Activated T-helper 9 cell treated with anti-CD3 and anti-CD28 coated beads, Interleukin-2, amount 50 U/mL, for 16 hours (primary cell): ENCODE measurements at places on chromosomes 7 and 10.

DNA sequence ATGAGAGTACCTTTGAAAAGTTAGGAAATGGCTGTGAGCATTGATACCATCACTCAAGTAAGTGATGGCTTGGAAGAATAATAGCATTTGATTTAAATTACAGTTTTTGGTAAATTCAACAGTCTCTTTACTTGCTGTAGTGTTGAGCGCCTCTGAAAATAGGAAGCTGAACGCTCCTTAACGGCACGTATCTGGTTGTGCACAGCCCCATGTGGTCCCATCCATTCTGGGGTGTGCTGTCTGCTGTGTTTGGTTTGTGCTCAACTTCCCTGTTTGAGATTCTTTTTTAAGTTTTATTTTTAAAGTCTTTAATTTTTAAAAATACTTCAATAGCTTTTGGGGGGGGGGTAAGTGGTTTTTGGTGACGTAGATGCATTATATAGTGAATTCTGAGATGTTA lies 51.5 kb downstream of the DNAJB6 start:
- no peak for DNase-seq

DNA sequence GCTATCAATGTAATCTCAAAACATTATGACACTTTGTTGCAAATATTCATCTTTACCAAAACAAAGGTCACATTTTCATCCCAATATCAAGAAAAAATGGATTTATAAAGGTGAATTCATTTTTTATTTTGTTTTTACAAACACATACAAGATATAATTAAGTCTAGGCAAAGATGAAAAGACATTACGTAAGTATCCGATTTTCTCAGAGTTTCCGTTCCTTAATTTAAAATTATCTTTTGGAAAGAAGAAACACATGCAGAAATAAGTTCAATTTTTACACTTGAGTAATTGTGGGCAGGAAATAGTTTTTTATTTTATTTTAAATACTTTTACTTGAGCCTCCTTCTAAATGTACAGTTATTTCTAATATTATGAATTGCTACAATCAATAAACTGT lies 24.6 kb downstream of the RTKN2 start:
- DNase-seq, result no peak

DNA sequence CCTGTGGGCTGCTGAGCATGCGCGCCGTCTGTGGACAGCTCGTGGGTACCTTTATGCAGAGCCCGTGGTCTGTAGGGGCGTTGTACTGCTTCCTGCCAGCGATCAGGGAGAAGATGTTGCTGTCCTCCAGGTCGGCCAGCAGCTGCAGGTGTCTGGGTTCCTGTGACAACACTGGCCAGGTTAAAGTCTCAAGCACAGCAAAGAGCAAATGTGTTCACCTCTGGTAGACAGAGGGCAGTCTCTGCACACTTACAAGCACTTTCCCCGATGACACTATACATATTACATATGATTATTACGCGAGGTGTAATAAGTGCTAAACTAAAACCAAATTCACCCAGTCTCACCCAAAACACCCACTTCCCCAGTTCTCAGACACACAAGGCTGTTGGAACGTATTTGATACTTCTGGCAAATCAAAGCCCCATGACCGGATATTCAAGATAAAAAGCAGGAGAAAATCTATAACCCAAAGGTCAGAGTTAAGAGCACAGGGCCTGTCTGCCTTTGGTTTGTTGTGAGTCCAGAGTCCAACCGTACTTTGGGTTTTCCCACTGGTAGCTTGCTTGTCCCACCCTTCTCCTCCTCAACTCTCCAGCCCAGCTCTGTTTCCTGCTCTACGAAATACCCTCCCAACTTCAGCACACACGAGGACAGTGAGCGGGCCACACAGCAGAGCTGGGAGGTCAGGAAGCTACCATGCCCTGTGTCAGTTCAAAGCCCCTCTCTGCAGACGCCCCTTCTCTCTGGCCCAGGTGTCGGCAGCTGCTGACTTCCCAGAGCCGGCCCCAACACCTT lies 49.7 kb upstream of the DDC start:
- DNase-seq, result no peak

- no peak for DNase-seq
These were observed 218.6 kb downstream of the THSD7A start for GRCh38 chr7:11613292-11613930.

DNA sequence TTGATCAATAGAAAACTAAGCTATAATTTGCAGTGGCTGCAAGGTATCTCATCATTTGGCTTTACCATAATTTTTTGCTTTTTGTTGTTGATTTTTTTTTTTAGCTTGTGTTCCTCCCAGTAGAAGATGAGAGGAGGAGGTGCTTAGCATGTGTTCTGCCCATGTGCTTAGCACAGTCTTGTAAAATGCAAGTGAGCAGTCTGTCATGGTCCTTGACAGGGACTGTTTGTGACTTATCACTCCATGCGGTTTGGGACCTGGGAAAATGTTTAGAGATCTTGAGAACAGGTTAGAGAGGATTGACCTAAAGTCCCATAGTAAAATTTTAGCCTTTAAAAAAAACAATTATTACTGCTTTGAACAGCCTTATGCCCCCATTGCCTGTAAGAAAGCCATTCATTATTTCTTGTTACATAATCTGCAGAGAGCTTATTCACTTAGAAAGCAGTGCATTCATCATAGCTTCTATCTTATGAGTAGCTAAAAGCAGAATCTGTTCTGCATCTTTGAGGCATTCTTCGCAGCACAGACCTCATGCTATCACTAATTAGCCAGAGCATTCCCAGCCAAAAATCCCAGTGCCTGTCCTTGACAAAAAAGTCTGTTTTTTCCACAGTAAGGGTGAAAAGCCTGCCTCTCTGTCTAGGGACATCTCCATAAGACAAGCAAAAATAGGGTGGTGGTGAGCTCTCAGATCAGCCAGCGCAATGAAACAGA lies 748.7 kb upstream of the GALNT17 start:
- DNase-seq, result no peak

DNA sequence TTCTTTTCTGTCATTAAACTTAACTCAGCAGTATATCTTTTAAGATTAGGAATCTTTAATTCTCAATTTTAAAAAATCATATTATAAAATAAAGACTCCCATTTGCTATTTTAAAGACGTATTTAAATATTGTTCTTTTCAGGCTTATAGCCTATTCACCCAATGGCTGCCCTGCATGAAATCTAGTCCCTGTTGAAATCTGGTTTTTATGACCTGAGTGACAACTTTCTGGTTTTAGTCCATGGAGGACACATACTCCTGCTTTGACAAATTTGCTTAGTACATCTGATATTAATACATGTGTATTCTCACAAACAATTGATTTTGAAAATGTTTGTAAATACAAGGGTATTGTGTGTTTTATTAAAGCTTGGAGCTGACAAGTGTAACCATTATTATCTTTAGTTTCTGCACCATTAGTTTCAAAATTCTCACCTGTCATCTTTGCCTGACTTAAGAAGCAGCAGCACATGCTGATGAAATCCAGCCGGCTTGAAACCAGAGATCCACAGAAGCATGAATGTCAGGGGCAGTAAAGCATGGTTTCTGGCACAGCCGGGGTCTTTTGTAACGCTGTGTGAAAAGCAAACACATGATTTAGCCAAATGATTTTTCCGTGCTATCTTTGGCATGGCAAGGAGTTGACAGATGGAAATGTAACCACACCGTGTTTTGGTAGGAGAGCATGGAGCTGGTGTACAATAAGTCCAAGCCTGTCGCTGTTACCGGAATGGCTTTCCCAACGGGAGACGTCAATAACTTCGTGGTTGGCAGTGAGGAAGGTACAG lies 262.8 kb downstream of the DYNC1I1 start:
- no peak for DNase-seq

DNA sequence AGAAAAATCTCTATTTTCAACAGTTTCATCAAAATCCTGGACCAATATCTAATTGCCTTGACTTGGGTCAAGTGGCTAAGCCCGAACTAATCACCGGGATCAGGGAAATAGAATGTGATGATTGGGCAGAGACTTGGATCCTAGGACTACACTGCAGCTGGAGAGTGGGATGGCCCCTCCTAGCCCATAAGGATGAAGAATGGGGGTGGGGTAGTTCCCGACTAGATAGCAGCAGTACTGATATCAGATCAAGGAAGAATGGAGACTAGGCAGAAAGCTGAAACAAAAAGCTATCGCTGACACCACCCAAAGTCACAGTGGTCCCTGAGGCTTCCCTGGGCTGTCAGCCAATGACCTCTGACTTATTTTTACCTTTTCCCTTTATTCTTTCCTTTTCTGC lies 160.4 kb upstream of the PHYHIPL start:
- DNase-seq, result no peak

DNA sequence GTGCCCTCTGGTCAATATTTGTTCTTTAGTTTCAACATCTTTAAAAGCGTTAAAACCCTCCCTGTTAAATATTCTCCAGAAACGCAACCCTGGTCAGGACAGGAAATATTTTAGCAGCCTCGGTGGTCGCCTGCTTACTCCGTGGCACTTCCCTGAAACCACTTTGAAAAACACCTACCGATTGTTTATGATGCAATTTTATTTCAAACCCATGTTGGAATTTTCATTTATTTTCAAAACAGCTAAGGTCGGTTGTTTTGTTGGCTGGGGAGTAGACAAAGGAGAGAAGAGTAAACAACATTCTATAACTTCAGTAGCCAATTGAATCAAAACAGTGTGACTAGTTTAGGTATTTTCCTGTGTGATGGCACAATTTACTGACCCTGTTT lies 733 bp upstream of the RBP4 start:
- no peak for DNase-seq

GRCh38 chr10:129676014-129676413 lies 209.0 kb downstream of the MGMT start:
- no peak for DNase-seq

DNA sequence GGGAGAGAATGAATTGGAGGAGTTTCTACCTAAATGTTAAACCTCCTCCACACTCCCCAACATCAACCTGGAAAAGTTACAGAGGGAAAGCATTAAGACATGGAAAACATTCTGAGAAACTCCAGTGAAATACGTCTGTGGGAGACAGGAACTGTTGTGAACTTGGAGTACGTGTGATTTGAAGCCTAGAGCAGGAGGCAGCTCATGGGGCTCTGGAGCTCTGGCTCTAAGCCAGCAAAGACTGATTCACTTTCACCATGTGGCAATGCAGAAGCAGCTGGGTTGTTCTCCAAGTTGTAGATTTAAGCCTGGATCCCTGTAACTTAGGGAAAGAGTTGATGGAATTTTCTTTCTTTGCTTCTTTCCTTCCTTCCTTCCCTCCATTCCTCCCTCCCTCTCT lies 503.2 kb downstream of the NRG3 start:
- no peak for DNase-seq

GRCh38 chr7:23105086-23105643 lies 420 bp upstream of the KLHL7 start:
- no peak for DNase-seq

DNA sequence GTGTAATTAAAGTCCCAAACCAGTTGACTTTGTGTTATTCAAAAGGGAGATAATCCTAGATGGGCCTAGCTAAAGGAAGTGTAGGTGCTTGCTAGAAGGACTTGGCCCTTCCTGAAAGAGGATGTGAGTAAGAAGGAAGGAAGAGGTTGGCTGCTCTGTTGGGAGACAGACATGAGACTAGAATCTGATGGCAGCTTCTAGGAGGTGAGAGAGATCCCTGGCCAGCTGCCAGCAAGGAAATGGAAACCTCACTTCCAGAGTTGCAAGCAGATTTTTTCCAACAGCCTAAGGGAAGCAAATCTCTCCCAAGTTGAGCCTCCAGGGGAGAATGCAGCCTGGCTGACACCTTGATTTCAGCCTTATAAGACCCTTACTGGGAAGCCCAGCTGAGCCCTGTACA lies 368.4 kb upstream of the ZMIZ1 start:
- no peak for DNase-seq

DNA sequence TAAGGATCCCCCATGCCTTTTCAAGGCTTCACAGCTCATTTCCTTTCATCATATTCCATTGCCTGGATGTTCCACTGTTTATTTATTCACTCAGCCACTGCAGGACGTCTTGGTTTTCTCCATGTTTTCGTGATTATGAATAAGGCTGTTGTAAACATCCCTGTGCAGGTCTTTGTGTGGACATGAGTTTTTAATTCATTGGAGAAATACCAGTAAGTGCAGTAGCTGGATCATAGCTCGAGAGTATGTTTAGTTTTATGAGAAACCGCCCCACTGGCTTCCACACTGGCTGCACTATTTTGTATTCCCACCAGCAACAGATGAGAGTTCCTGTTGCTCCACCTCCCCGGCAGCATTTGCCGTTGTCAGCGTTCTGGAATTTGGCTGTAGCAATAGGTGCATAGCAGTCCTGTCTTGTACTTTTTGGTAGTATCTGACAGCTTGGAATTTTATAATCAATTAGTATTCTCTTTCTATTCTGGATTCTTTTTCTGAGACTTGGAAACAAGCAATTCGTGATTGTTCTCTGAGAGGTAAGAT lies 269.9 kb upstream of the PITRM1 start:
- no peak for DNase-seq

GRCh38 chr10:18879284-18879683 lies 169.3 kb upstream of the MALRD1 start:
- no peak for DNase-seq

- DNase-seq, result no peak
These were observed 256.3 kb upstream of the MINDY3 start for GRCh38 chr10:16116404-16117304.

GRCh38 chr10:70499836-70500167 lies 21.2 kb downstream of the PALD1 start:
- no peak for DNase-seq

GRCh38 chr7:103576641-103577040 lies 130.6 kb upstream of the SLC26A5 start:
- no peak for DNase-seq

DNA sequence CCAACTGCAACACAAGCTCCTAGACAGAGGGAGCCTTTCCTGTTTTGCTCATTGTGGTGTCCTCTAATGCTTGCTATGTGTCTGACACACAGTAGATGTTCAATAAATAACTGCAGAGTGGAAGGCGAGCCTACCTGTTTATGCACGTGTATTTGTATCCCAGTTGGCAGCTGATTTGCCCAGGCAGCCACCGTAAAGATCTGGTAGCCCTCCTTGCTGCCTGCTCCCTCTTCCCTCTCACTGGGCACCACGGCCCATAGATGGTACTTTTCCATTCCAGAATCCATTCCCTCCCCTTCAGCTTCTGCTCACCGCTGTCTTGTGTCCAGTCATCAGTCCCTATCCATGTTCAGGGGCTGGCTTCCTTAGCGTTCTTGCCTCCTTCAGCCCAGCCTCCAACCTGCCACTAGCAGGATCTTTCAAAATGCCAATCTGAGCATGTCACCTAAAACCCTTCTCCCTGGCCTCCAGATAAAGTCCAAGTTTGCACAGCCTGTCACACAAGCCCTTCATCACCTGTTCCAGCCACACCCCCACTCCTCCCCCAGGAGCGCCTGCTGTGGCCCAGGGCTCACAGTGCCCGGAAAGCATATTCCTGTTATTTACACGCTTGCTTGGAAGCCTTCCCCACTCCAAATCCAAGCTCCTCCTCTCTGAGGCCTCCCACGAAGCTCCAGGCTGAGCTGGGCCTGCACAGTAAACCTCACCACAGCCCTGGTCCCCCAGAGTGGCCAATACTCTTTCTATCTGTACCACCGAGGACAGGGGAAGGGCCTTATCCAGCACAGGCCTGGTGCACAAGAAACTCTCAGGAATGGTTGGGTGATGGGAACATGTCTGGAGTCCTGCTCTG lies 21.0 kb downstream of the ZCCHC24 start:
- DNase-seq, result no peak

- no peak for DNase-seq
These were observed 6.1 kb upstream of the VGF start for GRCh38 chr7:101171442-101171837.

GRCh38 chr7:118664498-118664897 lies 440.0 kb downstream of the ANKRD7 start:
- no peak for DNase-seq
